ENCODE measurements at places on chromosomes 11 and 22. TPM values are rescaled to one million over a fixed set of nuclear protein-coding genes. Genes with fewer than 3 reads are reported as not detected.

DNA sequence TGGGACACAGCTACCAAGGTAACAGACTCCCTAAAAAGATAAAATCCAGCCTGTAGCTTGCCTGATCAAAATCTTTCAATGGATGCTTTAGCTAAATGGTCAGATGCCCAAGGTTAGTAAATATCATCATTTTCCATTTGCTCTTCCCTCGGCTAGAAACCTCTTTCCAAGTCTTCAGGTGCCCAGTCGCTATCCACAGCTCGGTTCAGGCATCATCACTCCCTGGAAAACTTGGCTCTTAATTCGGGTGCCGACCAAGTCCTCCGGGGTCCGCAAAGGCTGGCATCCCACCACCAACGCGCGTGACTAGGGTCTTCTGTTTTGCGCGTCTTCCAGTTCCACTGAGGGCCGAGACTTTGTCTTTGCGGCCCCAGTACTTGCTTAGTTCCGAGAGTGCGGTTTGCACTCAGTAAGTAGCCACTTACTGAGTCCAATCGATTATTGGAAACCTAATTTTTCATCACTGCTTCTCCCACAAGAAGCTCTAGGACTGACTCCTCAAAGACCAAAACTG, 44.3 kb downstream of the OR4D9 start:
- no peak for DNase-seq

DNA sequence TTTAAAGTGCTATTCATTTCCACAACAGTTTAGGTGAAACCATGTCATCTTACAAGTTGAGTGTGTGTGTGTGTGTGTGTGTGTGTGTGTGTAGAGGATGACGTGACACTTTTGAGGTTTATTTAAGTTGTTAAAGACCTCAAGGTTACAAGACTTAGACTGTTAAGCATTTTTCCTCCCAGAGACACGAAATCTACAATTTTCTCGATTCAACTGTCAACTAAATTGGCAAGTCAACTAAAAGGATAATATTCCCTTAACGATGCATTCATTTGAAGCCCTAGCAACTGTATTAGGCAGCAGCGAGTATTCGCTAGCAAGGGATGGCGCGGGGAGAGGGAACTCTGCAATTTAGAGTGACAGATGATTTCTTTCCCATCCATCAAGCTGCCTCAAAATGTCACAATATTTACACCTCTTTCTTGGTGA, 17.6 kb upstream of the BDNF start:
- no peak for DNase-seq

DNA sequence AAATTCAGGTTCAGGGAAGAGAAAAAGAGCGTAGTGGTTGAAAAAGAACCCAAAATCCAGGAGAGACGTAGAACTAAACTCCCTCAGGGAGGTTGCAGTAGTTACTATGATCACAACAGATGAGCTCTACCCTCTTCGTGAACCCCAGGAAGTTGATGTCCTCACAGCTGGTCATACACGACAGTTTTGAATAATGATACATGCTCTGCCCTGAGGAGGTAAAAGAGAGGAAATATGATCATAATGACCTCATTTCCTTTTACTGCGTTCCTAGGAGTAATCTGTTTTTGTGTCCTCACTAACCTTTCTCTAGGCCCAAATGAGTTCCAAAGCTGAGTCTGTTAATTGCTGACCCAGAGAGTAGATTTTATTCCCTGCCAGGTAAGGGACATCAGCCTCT, 1.3 kb downstream of the PATE2 start:
- no peak for DNase-seq

- no peak for DNase-seq
Observed at GRCh38 chr11:1667906-1668305, 29.1 kb upstream of the KRTAP5-6 start.

GRCh38 chr11:126573325-126573978, 218.0 kb downstream of the ST3GAL4 start:
- no peak for DNase-seq

DNA sequence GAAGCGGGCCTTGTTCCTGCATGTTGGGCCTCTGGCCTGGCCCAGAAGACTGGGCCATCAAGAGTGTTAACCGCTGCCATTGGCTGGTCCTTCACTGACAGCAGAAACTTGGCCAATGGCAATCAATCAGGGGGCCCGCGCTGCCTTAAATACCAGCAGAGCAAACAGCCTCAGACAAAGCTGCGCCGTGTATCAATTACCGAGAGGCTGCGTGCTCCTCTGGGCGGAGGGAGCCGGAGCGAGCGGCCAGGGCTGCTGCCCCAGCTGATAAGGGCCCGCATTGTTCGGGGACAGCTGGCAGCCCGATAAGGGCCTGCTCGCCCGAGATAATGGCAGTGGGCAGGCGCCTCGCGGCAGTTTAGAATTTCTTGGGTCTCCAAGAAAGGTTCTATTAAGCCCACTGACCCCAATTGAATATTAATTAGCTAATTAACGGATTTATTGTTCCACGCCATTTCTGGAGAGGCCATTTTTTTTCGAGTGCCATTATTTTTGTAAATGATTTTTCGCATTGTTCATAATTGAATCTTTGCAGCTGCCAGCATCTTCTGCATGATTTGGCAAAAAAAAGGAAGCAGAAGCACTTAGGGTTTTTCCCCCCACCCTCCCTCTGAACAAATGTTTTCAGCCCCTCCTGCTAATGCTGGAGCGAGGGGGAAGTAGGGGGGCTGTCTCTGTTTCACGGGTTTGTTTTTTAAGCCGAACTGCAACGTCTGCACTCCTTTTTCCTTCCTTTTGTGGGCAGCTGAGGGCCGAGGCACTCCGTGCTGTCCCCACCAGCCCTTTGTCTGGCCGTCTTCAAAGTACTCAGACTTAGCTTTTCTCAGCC, 37.6 kb upstream of the RIC3 start:
- no peak for DNase-seq

DNA sequence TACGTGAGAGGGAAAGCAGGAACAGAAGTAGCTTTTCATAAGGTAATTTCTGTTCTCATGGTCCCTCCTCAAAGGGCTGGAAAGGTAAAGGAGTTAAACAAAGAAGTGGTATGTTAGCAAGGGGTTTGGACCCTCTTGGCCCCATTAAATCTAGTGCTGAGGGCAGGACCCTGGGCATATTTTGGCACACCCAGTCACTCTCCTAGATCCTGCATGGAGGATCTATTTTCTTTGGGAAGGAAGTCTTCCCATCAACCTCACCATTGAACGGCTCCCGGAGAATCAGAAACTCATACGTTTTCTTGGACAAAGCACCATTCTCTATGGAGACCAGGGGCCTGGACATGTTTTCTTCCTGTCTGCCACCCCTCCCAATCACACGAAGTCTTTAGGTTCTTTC, 11.7 kb downstream of the TMEM216 start:
- no peak for DNase-seq

Gene SAC3D1
- 6.7 TPM for total RNA-seq

Gene DNAJB7
- total RNA-seq, result not detected

Gene NLRP10
- total RNA-seq, result not detected

Gene KCNQ1OT1
- 0.21 TPM for total RNA-seq

Data from naive thymus-derived CD8-positive, alpha-beta T cell (primary cell).